ENCODE measurements at places on chromosomes 6 and 20. TPM values are rescaled to one million over a fixed set of nuclear protein-coding genes. Genes with fewer than 3 reads are reported as not detected.
A peak's percentile ranks its signal among the peaks of the same experiment; 100 is the strongest.

- DNase-seq = no peak
Measured at GRCh38 chr20:22819112-22819511, 216.0 kb upstream of the SSTR4 start.

DNA sequence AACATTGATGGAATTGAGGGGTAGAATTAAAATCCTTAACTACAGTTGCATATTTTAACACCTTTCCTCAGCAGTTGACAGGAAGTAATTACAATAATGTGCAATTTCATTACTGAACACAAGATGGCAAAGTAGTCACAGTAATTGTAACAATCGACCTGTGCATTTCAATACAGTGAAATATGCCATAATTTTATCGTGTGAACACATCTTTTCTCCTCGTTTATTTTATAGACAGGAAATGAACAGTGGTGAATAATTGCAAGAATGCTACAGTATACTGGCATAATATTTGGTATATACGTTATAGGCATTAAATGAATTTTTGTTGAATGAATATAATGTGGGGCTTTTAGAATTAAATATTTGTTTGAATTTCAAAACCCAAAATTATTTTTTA, 25.0 kb downstream of the CYB5R4 start:
- no peak for DNase-seq

- DNase-seq = no peak
Measured at GRCh38 chr6:22296936-22297335, at the start of gene PRL. Gene PRL (minus strand): TSS chr6:22297036. CDS start chr6:22296982, 54 bp downstream.

- DNase-seq = no peak
Measured at GRCh38 chr20:11499101-11499634, 418.5 kb upstream of the BTBD3 start.

GRCh38 chr6:105359419-105360370, 43.2 kb downstream of the PREP start:
- no peak for DNase-seq

DNA sequence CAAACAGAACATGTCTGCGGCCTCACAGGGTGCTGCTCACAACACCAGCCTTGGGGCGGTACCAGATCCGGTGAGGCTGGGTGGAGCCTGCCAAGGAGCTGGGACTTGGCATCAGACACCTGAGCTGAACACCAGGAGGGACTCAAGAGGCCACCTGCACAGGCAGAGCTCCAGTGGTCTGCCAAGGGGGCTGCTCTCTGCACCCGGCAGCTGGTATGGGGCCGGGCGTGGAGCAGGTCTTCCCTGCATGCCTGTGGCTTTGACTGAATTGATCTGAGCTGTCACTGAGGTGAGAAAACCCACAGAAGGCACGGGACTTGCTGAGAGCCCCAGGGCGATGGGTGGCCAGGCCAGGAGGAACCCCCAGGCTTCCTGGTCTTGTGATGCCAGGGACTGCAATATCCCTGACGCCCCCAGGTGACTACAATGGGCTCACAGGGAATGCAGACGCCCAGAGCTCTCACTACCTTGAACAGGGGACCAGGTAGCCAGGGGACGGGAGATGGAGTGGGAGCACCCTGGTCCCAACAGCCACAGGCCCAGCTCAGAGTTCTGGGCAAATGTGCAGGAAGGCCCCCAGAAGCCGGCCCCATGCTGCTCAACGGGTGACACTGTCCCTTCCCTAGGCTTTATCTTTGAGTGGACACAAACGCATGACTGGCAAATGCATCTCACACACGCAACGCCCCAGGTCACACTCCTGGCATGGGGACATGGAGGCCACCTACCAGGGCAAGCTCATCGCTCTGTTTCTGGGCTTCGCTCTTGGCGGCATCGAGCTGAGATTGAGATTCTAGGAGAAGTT, 48.2 kb downstream of the DSTN start:
- no peak for DNase-seq

- no peak for DNase-seq
Measured at GRCh38 chr6:130676077-130676772, 151.0 kb upstream of the SMLR1 start.

GRCh38 chr6:39228111-39228971, 934 bp downstream of the KCNK5 start:
- no peak for DNase-seq

DNA sequence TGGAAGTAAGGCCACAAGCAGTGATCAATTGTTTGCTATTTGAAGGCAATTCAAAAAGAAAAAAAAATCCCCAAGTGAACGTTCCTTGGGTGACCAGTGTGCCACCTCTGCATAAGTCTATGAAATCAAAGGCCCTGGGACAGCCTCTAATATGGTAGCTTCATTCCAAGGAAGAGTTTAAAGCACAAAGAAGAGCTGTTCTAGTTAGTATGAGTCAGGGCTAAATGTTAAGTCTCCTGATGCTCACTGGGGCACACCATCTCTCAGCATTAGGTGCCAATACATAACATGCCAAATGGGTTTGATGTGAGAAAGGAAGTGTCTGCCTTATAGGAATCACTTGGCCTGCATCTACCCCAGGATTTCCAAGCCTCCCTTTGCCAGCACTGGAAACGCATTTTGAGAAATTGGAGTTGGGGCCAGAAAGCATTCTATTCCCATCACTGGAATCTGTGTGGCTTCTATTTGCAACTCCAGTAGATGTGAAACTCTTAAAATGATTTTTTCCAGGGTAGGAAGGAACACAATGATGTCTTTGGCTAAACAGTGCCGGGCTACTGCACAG, 13.0 kb downstream of the UNC5CL start:
- no peak for DNase-seq

PRR18 gene
- 1.1 TPM for polyA plus RNA-seq

DNA sequence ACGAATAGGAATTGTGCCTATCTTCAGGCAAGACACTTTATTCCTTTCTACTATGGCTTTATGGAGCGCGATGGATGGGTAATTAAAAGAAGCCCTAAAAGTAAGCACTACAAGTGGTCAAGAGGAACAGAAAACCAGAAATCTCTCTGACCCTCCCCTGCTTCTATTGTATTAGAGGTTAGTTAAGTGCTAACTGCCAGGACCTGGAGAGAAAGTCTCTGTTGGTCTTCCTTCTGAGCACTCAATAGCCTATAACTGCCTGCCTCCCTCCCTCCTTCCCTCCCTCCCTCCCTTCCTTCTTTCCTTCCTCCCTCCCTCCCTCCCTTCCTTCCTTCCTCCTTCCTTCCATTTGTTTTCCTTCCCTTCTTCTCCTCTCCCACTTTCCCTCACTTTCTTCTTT, 133.7 kb downstream of the C6orf58 start:
- DNase-seq = no peak

GRCh38 chr6:156825475-156825874, 48.3 kb downstream of the ARID1B start:
- DNase-seq = no peak

GRCh38 chr6:34324738-34325444, 67.6 kb downstream of the NUDT3 start:
- peak; percentile 74 for DNase-seq

DNA sequence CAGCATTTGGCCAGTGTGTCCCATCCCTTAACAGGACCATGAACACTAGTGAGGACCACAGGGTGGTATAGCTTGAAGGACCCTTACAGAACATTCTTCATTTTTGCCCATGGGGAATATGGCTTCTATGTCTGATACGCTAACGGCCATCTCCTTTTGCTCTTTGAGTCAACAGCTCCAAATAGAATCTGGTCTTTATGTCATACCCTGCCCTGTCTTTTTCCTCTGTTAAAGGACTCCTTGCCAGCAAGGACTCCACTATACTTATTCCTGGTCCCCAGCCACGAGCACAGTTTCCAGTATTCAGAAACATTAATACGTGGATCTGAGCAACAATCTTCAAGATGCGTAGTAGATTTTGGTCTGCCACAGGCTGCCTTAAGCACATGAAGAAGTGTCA, 22.5 kb downstream of the SERPINB1 start:
- DNase-seq = no peak

GRCh38 chr20:32332614-32333013, 25.5 kb upstream of the ASXL1 start:
- no peak for DNase-seq

- no peak for DNase-seq
Measured at GRCh38 chr6:5565971-5566370, 304.7 kb downstream of the FARS2 start.

DNA sequence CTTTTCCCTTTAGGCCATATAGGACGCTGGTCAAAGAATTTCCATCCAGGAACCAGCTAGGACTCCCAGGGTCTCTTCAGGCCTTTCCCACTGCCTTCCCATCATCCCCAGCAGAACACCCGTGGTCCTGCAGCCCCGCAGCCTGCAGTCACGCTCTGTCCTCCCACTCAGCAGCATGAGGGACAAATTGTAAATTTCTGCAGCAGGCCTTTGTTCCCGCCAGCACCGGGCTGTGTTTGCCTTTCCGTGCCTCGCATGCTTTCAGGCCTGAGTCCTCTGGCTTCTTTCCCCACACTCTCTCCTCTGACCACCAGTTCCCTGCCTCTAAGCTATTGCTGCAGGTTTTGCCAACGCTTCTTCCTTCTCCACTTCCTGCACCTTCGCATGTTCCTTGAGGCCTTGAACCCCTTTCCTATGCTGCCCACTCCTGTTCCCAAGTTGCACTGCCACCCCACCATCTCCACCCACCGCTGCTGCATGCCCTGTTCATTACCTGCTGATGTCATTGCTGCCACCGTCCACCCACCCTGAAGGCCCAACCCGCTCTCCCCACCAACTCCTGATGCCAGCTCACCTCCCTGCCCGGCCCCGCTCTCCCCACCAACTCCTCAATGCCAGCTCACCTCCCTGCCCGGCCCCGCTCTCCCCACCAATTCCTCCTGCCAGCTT, 49.8 kb downstream of the RNASET2 start:
- no peak for DNase-seq

GRCh38 chr6:105482227-105482844, 79.5 kb upstream of the PREP start:
- DNase-seq = no peak

- no peak for DNase-seq
Measured at GRCh38 chr20:15236812-15237211, 899.4 kb upstream of the FLRT3 start.

GRCh38 chr20:8132484-8133309, 631 bp downstream of the PLCB1 start:
- no peak for DNase-seq

DNA sequence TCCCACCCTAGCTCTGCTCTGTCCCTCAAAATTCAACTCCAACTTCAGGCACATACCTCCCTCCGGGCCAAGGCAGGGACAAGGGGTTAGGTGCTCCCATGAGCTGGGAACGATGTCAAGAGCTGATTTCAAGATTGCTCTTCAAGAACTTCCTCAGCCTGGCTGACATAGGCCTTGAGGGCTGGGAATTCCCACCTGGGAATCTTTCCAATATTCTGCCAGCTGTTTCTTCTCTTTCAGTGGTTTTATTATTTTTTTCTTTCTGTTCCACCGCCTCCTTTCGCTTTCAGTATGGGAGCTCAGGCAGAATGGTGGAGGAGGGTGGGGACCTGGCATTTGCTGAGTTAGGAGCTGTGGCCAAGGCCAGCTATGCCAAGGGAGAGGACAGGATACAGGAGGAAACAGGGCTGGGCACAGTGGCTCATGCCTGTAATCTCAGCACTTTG, 33.7 kb downstream of the SRSF3 start:
- no peak for DNase-seq

DNA sequence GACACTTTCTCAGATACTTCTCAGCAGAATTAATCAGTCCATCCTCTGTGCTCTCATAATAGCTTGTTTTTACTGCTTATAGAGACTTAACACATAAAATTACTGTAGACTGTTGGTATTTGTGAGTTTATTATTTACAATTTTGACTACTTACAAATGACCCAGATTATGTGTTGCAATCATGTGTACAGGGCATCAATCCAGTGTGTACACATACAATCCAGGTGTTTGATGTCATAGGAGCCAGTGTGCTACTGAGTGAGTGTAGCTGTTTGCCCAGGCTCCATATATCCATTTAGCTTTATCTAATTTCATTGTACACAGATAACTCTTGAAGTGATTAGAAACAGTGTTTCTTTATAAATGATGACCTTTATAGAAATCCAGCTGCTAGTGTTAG, 31.3 kb downstream of the TRMT11 start:
- no peak for DNase-seq

Measured in forelimb muscle (tissue), 1 donor.